CD4-positive, alpha-beta T cell treated with Interleukin-6 at 100 ng/mL for 8 hours (primary cell): ENCODE measurements at places on chromosomes 5 and 9.

GRCh38 chr9:126532489-126532888 lies 81.2 kb upstream of the LMX1B start:
- no peak for DNase-seq

GRCh38 chr9:81686614-81687520 lies 2.5 kb downstream of the TLE1 start:
- no peak for DNase-seq

GRCh38 chr5:21802869-21803490 lies 1050.2 kb downstream of the CDH12 start:
- no peak for DNase-seq

- DNase-seq: no peak
These were observed 27.4 kb upstream of the FAM120AOS start for GRCh38 chr9:93480728-93481324.

DNA sequence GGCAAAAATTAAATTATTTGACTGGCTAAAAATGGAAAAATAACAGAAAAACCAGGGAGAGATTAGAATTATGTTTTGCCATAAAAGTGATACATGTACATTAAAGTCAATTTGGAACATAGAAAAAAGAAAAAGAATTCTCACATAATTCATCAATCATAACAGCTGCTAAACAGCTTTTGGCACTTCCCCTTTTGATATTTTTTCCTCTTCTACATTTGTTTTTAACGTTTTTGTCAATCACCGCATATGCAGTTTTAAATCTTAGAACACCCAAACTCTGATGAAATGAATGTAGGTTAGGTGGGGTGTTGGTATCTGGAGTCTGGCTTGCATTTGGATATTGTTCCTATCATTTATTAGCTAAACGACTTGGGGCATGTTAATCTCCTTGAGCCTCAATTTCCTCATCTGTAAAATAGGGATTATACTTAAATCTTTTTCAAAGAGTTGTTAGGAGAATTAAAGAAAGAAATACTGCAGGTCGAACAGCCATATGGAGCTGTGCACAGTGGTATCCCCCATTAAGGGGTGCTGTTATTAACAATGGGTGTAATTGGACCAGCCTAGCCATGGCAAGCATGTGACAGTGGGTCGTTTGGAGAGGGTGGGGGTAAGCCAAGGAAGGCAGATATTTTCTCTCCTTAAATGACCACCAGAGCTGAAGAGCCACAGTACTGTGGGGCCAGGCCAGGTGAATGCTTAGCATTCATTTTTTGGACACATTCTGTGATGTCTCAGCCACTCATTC lies 22.6 kb downstream of the NPR3 start:
- no peak for DNase-seq

- DNase-seq: no peak
These were observed 5.2 kb upstream of the MEIKIN start for GRCh38 chr5:131950706-131951105.

DNA sequence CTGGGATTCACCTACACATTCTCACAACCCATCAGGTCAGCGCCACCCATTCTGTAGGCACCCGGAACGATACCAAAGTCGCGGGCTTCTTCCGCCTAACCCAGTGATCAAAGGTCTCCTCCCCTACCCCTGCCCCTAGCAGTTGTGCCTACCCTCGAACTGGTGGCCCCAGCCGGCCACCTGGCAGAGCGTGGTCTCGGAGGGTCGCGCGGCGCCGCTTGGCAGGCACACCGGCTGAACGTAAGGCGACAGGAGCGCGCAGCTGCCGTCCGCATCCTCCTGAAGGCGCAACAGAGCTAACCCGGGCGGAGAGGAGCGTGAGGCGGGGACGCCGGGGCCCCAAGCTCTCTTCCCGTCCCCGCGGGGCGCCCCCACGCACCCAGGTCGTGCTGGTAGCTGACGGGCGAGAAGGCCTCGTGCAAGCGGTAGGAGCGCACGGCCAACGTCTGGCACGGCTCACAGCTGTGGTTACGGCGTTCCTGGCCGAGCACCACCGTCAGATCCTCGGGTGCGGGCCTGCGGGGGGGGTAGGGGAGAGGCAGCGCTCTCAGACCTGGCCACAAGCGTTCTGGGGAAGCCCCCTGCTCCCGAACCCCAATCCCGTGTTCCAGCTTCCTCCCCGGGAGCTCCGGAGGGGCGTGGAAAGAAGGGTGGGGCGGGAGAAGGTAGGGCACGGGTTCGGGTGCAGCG lies 2.8 kb upstream of the PFN3 start:
- DNase-seq: peak; percentile 47

DNA sequence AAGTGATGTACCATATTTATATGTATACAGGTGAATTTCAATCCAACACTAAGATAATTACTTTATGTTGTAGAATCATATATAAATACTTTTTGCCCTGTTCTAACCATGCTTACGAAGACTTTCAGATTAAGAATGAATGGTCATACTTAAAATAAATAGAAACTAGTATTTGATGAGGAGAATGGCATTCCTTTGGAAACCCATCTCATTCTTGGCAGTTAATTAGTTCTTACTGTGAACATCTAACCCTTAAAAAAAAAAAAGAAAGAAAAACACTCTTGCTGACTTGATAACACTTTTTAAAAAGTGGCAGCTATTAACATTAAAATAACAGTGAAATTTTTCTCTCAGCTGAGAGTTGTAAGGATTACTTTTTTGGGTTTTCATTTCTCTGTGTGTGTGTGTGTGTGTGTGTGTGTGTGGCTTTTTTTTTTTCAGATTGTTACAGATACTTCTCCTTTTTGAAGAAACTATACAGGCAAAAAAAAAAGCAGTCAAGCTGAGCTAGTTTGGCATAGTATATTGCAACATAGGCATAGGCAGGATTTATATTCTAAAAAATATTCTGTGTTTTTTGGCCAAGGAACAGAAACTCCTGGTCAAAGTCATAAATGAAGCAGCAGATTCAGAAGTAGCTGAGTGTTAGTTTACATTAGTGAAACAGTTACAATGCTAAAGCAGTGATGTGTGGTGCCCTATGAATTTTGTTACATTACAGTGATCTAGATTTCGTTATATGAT lies 163.5 kb downstream of the CD180 start:
- no peak for DNase-seq

DNA sequence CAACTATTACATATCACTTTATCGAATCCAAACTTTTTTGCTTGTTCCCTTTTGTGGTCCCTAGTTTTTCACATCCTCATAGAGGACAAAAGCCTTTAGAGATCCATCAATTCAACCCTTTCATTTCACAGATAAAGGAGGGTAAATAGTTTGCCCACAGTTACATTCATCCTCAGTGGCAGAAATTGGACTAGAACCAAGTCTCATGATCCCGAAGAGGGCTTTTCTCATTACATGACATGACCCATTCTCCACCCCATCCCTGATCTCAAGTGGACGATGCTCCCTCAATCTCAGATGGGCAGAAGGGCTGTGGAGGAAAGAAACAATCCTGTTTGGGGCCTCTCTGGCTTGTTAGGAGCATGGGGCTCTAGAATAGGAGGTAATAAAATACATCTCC lies 23.1 kb downstream of the TICAM2 start:
- no peak for DNase-seq

- no peak for DNase-seq
These were observed 34.6 kb upstream of the ADAMTS16 start for GRCh38 chr5:5105531-5105930.

DNA sequence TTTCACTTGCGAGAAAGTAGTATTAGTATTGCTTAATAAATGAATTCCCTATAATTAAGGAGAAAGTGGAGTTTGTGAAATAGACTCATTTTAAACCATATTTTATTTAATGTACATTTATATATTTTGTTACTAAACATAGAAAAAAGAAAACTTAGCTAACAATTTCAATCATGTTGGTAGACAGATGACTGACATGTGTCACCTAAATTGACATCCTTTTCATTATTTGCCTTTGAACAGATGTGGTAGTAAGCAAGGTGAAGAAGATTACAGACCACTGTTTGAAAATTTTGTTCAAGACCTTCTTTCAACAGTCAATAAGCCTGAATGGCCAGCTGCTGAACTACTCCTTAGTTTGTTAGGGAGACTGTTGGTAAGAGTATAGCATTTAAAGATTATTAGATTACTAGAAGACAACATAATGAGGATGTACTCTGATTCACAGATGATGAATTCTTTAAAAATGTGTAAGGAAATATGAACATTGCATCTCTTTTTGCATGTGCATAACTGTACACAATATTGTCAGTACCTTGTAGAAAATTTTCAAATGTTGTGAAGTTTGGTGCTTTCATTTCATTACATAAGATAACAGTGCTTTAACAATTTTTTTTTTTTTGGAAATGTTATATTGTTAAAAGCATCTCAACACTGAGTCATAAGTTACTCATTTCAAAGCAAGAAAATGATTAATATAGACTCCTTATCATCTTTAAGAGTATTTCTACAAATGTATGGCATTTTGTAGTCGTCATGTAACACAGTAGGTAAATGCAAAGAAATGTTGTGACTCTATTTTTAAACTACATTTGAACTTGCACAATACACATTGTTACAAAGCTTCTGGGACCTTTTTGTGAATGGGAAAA lies 139.5 kb downstream of the NIPBL start:
- no peak for DNase-seq

DNA sequence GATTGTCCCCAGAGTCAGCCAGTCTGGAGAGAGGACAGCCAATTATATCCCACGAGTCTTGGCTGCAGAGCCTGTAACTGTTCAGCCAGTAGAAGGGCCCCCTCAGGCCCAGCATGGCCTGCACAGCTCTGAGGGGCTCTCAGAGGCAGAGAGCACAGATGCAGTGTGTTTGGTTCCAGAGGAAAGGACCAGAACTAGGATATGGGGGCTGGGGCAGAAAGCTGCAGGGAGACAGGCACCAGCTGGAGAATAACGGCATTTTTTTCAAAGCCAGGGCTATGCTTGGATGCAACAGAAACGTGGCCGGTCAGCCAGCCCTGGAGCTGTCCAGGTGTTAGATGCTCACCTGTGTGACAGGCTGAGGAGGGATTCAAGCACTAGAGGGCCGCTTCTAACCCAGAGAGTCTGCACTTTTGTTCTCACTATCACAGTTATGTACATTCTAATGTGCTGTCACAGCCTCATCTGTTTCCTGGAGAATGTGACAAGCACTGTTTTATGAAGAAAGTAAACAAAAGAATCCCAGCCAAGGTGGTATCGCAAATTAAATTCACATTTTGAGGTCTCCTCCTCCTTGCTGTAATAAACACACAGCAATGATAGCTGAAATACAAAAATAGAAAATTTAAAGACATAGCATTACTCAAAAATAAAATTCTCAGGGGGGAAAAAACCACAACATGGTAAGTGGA lies 96.5 kb downstream of the GABBR2 start:
- no peak for DNase-seq

GRCh38 chr5:31135542-31135941 lies 57.9 kb upstream of the CDH6 start:
- no peak for DNase-seq

GRCh38 chr9:76996700-76997099 lies 22.8 kb upstream of the FOXB2 start:
- DNase-seq: no peak

DNA sequence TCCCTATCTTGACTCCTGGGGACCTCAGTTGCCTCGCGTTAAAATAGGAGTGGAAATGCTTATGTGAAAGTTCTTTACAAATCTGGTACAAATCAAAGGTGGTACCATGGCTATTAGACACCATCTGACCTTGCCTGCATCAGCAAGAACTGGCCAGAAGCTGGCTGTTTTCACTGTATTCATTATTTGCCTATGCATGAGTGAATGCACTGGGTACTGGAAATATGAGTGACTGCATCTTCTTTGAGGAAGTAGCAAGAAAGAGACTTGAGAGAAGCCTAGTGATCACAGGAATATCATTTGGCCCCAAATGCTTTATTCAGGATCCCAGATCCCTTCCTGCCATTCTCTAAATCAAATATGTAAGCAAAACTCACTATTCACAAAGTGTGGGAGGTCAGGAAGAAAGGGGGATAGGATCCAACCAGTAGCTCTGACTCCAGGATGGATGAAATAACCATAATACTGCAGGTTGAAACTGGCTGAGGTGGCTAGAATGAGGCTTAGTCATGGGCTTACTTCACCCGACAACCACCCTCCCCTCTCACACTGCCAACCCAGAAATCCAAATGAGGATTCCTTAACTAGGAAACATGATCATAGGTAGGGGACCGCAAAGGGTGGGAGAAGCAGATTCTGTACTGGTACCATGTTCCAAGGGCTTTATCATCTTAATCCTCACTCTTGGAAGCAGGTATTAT lies 56.7 kb downstream of the FAM114A2 start:
- DNase-seq: no peak

DNA sequence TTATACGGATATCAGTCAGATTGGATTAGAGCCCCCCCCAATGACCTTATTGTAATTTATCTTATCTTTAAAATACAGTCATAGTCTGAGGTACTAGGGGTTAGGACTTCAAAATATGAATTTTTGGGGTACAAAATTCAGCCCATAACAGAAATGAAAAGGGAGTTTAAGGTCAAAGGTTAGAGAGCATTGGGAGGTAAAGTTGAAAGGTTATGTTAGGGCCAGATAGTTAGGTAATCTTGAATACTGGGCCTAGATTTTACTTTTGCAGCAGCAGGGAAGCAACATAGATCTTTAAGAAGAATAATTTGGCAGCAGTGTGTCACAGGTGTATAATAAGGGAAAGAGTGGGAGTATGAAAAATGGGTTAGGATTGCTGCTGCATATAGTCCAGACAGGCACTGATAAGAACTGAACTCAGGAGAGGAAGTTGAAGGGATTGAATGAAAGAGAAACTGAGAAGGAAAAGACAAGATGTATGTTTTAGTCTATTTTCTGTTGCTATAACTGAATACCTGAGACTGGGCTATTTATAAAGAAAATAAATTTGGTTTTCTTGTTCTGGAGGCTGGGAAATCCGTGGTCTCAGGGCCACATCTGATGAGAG lies 10.7 kb upstream of the GCNT4 start:
- no peak for DNase-seq

DNA sequence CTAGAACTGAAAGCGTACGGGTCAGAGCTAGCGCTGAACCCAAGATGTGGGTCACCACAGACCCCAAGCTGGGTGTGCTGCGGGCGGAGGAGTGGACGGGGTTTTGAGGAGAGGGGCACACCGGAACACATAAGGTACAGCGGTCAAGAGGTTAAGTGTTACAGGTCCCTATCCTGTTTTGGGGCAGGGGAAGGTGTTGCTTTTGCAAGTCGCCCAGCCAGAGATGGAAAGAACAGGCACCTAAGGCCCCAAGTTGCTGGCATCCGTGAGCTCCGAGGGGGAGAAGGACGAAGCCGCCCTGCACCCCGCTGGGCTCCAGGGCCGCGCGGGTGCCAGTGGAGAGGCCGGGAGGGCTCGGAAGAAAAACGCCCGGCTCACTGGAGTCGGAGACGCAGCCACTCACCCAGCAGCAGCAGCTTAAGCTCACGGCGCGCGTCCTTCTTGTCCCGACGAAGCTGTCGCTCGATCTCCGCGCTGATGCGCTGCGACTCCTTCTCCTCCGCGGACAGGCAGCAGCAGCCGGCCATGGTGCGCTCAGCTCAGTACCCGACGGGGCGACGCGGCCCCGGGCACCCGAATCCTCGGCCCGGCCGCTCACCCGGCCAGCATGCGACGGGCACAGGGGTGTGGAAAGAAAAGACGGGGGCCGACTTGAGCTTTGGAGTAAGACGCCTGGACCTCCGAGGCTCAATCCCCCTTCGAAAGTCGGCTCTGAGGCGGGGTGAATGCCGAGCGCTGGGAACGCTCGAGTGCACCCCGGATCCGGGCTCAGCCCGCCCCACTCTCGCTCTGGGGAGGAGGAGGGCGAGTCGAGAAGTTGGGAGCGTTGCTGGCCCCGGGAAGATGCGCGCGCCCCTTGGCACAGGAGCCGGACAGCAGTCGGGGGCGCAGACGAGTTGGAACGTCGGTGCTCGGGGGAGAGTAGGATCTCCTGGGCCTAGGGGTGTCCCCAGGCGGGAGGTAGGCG lies 572 bp downstream of the GNA14 start:
- DNase-seq: no peak

- DNase-seq: no peak
These were observed 64.0 kb downstream of the SHB start for GRCh38 chr9:38004809-38005560.

GRCh38 chr5:56480078-56480704 lies 247.1 kb upstream of the ANKRD55 start:
- DNase-seq: peak; percentile 45
